NCI-H1694 (cell line): ENCODE measurements at places on chromosomes 4 and X.

DNA sequence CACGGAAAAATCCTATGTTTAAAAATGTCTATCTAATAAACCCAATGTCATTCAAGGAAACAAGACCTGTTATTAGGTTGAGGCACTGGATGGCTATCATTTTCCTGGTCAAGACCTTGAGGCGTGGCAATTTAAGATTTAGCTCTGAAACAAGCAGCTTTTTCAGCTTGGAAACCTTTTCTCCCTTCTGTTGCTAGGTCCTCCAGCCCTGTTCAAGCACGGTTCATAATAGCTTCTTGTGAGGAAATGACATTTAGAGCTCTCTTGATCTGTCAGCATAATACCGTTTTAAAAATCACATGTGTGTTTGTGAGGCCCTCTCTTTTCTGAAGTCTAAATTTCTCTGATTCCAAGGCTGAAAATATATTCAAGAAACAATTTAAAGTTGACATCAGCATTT is 133.6 kb upstream of the GRPR start:
- DNase-seq = no peak

DNA sequence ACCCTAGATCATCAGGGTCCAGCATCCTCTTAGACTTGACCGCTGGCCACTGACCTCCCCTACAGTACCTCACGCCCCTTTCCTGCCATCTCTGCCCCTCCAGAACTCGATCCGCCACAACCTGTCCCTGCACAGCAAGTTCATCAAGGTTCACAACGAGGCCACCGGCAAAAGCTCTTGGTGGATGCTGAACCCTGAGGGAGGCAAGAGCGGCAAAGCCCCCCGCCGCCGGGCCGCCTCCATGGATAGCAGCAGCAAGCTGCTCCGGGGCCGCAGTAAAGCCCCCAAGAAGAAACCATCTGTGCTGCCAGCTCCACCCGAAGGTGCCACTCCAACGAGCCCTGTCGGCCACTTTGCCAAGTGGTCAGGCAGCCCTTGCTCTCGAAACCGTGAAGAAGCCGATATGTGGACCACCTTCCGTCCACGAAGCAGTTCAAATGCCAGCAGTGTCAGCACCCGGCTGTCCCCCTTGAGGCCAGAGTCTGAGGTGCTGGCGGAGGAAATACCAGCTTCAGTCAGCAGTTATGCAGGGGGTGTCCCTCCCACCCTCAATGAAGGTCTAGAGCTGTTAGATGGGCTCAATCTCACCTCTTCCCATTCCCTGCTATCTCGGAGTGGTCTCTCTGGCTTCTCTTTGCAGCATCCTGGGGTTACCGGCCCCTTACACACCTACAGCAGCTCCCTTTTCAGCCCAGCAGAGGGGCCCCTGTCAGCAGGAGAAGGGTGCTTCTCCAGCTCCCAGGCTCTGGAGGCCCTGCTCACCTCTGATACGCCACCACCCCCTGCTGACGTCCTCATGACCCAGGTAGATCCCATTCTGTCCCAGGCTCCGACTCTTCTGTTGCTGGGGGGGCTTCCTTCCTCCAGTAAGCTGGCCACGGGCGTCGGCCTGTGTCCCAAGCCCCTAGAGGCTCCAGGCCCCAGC is 5.2 kb downstream of the FOXO4 start:
- DNase-seq = no peak

- no peak for DNase-seq
Measured at GRCh38 chr4:2352171-2352570, 66.3 kb downstream of the ZFYVE28 start.

GRCh38 chr4:1979477-1980196 is 29.1 kb downstream of the NELFA start:
- DNase-seq = no peak

DNA sequence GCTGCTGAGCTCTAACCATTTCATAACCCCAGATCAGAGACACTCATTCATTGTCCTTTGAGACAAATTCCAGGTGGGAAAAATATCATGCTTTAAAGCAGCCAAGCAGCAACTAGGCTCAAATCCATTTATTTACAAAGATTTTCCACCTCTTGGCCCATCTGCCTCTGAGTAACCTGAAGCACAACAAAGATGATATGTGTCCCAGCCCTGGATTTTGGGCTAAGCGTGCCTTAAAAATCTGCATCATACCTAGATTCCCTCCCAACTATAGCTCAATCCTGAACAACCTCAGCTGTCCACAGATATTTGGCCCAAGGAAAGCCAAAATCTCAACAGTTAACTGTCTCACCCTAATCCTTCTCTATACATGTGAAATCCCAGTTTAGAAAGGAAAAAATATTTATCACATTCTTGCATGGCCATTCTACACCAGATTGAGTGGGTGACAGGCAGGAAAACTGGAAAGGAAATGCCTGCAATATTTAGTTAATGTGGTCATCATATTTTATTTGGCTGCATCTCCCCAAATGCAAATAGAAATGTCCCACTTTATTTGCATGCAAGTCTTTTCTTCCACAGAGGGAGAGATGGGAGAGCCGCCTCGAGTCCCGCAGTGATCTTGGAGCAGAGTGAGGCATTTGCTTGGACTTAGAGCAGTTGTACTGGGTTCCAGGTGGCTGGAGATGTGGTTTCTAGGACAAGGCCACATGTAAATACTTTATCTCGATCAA is 146.4 kb upstream of the EOLA2 start:
- no peak for DNase-seq

DNA sequence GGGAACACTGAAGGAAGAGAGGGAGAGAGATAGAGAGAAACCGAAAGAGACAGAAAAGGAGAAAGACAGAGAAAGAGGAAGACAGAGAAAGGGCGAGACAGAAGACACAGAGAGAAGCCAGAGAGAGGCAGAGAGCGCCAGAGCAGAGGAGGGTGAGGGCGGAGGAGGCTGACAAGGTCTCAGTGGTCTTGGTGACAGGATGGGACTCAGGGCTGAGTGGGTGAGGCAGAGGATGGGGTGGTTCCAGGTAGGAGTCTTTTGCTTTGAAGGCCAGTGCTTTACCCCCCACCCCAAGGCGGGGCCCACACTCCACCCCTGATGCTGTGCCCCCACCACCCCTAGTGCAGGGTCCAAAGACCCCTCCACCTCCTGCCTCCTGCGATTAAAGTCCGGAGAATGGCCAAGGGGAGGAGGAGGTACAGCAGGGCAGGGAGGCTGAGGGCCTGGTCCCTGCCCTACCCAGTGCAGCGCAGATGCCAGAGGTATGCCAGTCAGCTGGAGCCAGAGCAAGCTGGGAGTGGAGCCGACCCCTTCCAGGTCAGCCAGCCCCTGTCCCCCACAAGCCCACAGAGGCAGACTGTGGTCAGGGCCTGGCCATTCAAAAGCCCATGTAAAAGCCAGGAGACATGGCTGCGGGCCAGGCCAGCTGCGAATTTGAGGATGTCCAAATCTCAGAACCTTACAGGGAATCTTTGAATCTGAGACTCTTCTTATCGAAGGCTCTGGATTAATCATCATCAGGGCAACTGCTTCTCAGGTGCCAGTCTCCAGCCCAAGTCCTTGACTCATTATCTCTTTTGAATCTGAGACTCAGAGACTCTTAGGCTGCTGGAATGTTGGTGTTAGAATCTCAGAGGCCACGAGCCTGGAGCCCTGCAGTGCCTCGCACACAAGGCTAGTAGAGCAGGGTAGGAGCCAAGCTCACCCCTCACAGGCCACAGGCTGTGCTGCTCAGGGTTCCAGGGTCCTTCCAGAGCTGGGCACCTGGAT is 758 bp downstream of the IQSEC2 start:
- no peak for DNase-seq

- no peak for DNase-seq
Measured at GRCh38 chr4:169921732-169922131, 104.5 kb downstream of the MFAP3L start.

- DNase-seq = no peak
Measured at GRCh38 chr4:7556558-7556957, 121.8 kb upstream of the PSAPL1 start.

DNA sequence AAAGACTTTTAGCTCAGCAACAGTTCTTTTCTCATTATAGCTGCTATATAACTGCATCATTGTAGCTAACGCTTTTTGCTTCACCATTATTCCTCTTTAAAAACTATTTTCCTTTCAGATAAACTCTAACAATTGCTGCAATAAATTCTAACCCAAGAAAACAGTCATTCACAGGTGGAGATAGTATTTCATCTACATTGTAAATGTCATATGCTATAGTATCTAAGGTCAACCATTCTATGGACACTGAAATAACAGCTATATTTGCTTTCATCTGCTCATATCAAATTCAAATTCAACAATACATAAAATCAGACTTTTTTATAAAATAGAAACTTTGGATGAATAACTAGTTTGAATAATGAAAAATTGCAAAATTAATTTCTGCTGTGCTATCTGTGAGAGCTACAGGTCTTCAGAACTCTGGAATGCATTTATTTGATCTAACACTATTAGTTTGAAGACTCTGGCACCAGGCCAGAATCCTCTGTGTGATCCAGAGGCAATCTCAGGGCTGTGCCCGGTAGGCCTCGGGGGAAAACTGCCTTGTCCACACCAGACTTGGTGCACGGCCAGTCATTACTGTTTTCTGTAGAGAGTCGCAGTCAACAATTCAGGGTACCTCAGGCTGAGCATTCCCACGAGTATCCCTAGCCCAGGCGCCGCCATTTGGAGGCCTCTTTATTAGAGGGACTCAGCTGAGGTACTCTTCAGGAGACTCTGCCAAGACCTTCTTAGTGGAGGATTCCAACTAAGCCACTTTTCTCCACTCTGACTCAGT is 332.4 kb downstream of the SLC7A11 start:
- DNase-seq = no peak

- no peak for DNase-seq
Measured at GRCh38 chr4:116275006-116275405, 810.4 kb downstream of the TRAM1L1 start.

GRCh38 chr4:139282065-139282720 is 2.2 kb upstream of the MGARP start:
- no peak for DNase-seq

DNA sequence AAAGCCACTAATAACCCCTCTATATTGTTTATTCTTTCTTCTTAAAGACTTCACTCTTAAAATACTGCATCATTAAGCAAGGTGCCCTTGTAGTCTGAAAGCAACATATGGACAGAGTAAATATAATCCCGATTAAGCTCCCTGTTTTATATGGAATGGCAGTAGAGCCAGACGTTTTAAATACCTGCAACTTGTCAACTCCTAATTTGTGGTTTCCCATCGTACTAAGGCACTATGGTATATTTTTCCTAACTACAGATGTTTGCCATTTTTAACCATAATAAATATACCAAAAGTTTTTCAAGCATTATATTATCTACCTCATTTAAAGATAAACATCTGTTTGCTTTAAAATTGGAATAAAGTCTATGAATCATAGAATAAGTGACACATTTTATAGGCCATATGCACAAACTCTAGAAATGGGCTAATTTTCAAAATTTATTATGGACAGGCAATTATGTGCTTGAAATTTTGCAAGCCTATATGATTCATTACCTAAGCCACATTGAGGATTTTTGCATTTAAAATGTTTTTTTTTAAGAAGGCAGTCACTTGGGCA is 194.6 kb downstream of the FRMPD4 start:
- no peak for DNase-seq

DNA sequence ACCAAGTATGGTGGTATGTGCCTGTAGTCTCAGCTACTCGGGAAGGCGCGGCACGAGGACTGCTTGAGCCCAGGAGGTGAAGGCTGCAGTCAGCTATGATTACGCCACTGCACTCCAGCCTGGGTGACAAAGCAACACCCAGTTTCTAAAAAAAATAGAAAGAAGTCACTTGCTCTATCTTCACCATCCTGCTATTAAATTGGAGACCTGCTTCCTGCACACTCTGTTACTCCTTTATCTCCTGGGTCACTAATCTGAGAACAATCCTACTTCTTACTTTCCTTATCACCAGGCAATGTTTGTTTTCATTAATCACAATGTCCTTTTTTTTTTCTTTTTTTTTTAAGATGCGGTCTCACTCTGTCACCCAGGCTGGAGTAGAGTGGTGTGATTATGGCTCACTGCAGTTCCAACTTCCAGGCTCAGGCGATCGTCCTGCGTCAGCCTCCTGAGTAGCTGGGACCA is 16.2 kb downstream of the PRKX start:
- no peak for DNase-seq

GRCh38 chr4:43987331-43987944 is 461.2 kb downstream of the KCTD8 start:
- DNase-seq = no peak

- DNase-seq = no peak
Measured at GRCh38 chr4:86840858-86841257, 8.3 kb downstream of the SLC10A6 start.

GRCh38 chrX:49237060-49237459 is 1.8 kb downstream of the CCDC22 start:
- no peak for DNase-seq

DNA sequence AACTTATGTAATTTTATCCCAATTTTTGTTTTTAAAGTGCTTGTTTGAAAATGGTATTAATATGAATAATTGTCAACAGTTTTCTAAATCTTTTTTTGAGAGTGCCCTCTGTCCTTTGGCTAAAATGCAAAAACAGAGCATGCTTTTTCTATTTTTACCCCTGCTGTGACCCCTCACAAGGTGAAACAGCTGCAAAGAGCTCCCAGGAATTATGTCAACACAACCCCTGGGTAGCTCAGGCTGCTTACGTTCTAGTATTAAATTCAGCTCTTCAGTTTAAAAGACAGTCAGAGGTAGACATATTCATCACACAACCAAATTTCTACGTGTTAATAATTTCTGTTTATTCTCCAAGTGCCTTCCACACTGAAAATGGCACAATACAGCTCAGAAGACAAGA is 367.5 kb downstream of the PRDM5 start:
- no peak for DNase-seq

GRCh38 chr4:129455482-129455881 is 359.5 kb downstream of the C4orf33 start:
- DNase-seq = peak; percentile 93

DNA sequence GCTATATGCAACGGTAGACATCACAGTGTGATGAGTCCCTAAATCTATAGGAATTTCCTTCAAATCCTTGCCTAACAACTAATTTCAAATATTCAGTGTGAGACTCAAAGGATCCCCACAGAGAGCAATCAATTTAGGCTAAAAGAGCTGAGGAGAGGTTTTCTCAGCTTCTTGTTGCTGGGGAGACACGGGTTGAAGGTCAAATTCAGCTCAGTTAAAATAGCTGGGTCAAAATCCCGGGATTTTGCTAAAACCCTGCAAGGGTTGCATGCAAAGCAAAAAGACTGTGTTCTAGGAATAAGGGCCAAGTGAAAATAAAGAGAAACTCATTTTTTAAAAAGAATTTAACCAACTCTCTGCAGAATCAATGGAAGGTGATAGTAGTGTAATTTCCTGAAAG is 1073.4 kb downstream of the NLGN4X start:
- no peak for DNase-seq

DNA sequence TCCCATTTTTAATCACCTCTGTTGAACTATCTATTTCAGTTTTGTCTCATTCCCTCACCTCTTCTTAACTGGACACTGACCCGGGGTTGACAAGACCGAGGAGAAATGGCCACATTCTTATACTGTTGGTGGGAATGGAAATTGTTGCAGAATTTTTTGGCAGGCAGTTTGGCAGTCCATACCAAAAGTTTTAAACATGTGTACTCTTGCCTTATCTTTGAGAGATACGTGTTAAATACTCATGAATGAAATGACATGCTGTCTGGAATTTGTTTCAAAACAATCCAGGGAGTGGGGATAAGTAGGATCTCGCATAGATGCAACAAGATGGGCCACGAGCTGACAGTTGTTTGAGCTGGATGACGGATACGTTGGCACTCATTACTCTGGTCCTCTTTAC is 12.1 kb downstream of the FGFBP1 start:
- no peak for DNase-seq
